Kidney (tissue), 22 donors: ENCODE measurements at places on chromosomes 16 and 17. TPM values are rescaled to one million over a fixed set of nuclear protein-coding genes. Genes with fewer than 3 reads are reported as not detected.

Gene TEKT1
- not detected for polyA plus RNA-seq

Gene KRTAP3-1
- not detected for polyA plus RNA-seq

Gene KRTAP9-4
- not detected for polyA plus RNA-seq

Gene CNTNAP4
- not detected for polyA plus RNA-seq

Gene TP53TG3B
- polyA plus RNA-seq = not detected

Gene PARN
- polyA plus RNA-seq = 17.3 TPM

Gene TMEM219
- 288 TPM for polyA plus RNA-seq

Gene KATNB1
- polyA plus RNA-seq = 13.9 TPM

Gene PIK3R5
- polyA plus RNA-seq = 0.45 TPM

Gene RHBDL3
- polyA plus RNA-seq = 0.11 TPM

Gene NDUFAF8
- 134 TPM for polyA plus RNA-seq

Gene AATK
- polyA plus RNA-seq = 0.65 TPM

Gene GNAO1
- 1.5 TPM for polyA plus RNA-seq

Gene SECTM1
- polyA plus RNA-seq = 15.4 TPM

Gene CHRNE
- 0.82 TPM for polyA plus RNA-seq

Gene TRIM37
- 9.7 TPM for polyA plus RNA-seq

Gene CCL1
- polyA plus RNA-seq = not detected

Gene TMEM220
- 16.4 TPM for polyA plus RNA-seq

Gene P2RX5
- polyA plus RNA-seq = not detected

Gene DNAI2
- polyA plus RNA-seq = not detected

Gene MYH13
- not detected for polyA plus RNA-seq

Gene TADA2A
- polyA plus RNA-seq = 6.6 TPM

Gene FAM117A
- polyA plus RNA-seq = 11.1 TPM

Gene KRTAP1-5
- polyA plus RNA-seq = not detected

Gene TPPP3
- 108 TPM for polyA plus RNA-seq

Gene HBQ1
- polyA plus RNA-seq = not detected

Gene RASL10B
- 1.5 TPM for polyA plus RNA-seq

Gene NGFR
- polyA plus RNA-seq = 9.4 TPM

Gene ASIC2
- 0.60 TPM for polyA plus RNA-seq

Gene CARHSP1
- polyA plus RNA-seq = 130 TPM

Gene G6PC1
- polyA plus RNA-seq = 10.5 TPM

Gene FAM83G
- polyA plus RNA-seq = 4.9 TPM

Gene DYNLRB2
- polyA plus RNA-seq = 22.1 TPM

Gene ASPA
- 24.2 TPM for polyA plus RNA-seq

Gene UMOD
- polyA plus RNA-seq = 4,168 TPM

Gene SAMD14
- 3.7 TPM for polyA plus RNA-seq

Gene MAP1LC3B
- 70.3 TPM for polyA plus RNA-seq

Gene RNF112
- polyA plus RNA-seq = 0.99 TPM

Gene NAGLU
- polyA plus RNA-seq = 52.7 TPM

Gene ZNF629
- 8.1 TPM for polyA plus RNA-seq

Gene BICDL2
- polyA plus RNA-seq = 2.9 TPM

Gene CD7
- polyA plus RNA-seq = 1.0 TPM

Gene AHSP
- not detected for polyA plus RNA-seq

Gene ENPP7
- 3.7 TPM for polyA plus RNA-seq

Gene BEAN1
- polyA plus RNA-seq = 0.47 TPM

Gene NPIPB6
- polyA plus RNA-seq = not detected

Gene TP53TG3
- not detected for polyA plus RNA-seq

Gene GRAPL
- 1.4 TPM for polyA plus RNA-seq

Gene XAF1
- 7.9 TPM for polyA plus RNA-seq

Gene TSNAXIP1
- 2.8 TPM for polyA plus RNA-seq

Gene ITGAL
- 0.56 TPM for polyA plus RNA-seq

Gene VMP1
- 96.4 TPM for polyA plus RNA-seq

Gene MLKL
- polyA plus RNA-seq = 7.3 TPM

Gene NATD1
- polyA plus RNA-seq = 5.0 TPM

Gene ABCA10
- 2.1 TPM for polyA plus RNA-seq

Gene RNF157
- polyA plus RNA-seq = 12.4 TPM

Gene TMEM95
- not detected for polyA plus RNA-seq
